ENCODE measurements at places on chromosomes 6 and 20. TPM values are rescaled to one million over a fixed set of nuclear protein-coding genes. Genes with fewer than 3 reads are reported as not detected.

The CYP21A2 gene
- total RNA-seq = 0.23 TPM

The RPN2 gene
- total RNA-seq = 168 TPM

The WFDC2 gene
- not detected for total RNA-seq

The HCRTR2 gene
- total RNA-seq = not detected

The L3MBTL3 gene
- 16.9 TPM for total RNA-seq

- no peak for DNase-seq
- H3K4me1 ChIP-seq = peaks cover 7% of the 10 kb centered on the region
- no peak overlapping the region for H3K4me3 ChIP-seq
- no peaks in the 10 kb centered on the region for H3K27me3 ChIP-seq
- peaks cover 32% of the 10 kb centered on the region for H3K36me3 ChIP-seq
- no peak overlapping the region for H3K27ac ChIP-seq
Measured at GRCh38 chr6:89799756-89800155, 19.8 kb downstream of the MDN1 start.

GRCh38 chr6:148200781-148201180 is 141.9 kb upstream of the SASH1 start:
- peaks cover 14% of the 10 kb centered on the region for H3K4me1 ChIP-seq
- DNase-seq = no peak
- peaks cover 5% of the 10 kb centered on the region for H3K36me3 ChIP-seq
- peaks cover 85% of the 10 kb centered on the region for H3K27me3 ChIP-seq

DNA sequence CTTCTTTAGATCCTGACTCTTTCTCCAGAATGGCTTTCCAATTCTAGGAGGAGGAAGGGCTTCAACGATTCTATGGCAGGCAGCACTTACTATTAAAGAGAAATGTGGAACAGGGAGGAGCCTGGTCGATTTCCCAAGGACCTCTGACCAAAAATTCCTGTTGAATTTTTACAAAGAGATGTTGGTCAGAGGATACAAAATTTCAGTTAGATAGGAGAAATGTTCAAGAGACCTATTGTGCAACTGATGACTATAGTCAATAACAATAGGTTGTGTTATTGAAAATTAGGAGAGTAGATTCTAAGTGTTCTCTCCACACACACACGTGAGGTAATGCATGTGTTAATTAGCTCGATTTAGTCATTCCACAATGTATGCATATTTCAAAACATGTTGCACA is 130.1 kb upstream of the TNFAIP3 start:
- peaks cover 2% of the 10 kb centered on the region for H3K27me3 ChIP-seq
- H3K36me3 ChIP-seq = no peaks in the 10 kb centered on the region
- H3K4me1 ChIP-seq = peaks cover 18% of the 10 kb centered on the region
- no peak overlapping the region for H3K4me3 ChIP-seq
- H3K27ac ChIP-seq = no peak overlapping the region

GRCh38 chr6:111441678-111442243 is 41.3 kb downstream of the REV3L start:
- no peak for DNase-seq
- no peaks in the 10 kb centered on the region for H3K27me3 ChIP-seq
- H3K4me3 ChIP-seq = no peak overlapping the region
- H3K27ac ChIP-seq = no peak overlapping the region

GRCh38 chr6:64680446-64680845 is 1026.6 kb downstream of the EYS start:
- no peak overlapping the region for H3K4me3 ChIP-seq
- no peaks in the 10 kb centered on the region for H3K27me3 ChIP-seq
- no peaks in the 10 kb centered on the region for H3K4me1 ChIP-seq
- no peaks in the 10 kb centered on the region for H3K36me3 ChIP-seq
- H3K27ac ChIP-seq = no peak overlapping the region

DNA sequence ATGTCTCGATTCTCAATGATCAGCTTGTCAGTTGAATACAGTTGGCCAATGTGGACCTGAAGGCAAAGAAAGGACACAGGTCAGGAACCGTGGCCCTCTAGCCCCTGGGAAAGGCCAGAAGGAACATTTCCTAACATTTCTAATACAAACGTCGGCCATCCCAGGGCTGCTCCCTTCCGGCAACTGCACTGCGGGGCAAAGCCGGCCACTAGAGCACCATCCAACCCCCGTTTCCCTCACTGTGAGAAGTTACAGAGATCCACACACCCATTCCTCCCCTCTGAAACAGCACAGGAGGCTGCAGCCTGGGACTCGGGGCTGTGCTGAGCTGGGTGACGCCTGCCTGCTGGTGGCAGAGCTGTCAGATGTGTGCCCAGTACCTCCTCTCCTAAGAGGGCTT is 24.3 kb downstream of the PPP1R3G start:
- H3K36me3 ChIP-seq = no peaks in the 10 kb centered on the region
- no peaks in the 10 kb centered on the region for H3K27me3 ChIP-seq
- H3K4me1 ChIP-seq = no peaks in the 10 kb centered on the region
- no peak for DNase-seq

- no peak overlapping the region for H3K27ac ChIP-seq
- no peaks in the 10 kb centered on the region for H3K36me3 ChIP-seq
- H3K4me1 ChIP-seq = peaks cover 1% of the 10 kb centered on the region
Measured at GRCh38 chr6:15950962-15951569, 177.8 kb upstream of the MYLIP start.

DNA sequence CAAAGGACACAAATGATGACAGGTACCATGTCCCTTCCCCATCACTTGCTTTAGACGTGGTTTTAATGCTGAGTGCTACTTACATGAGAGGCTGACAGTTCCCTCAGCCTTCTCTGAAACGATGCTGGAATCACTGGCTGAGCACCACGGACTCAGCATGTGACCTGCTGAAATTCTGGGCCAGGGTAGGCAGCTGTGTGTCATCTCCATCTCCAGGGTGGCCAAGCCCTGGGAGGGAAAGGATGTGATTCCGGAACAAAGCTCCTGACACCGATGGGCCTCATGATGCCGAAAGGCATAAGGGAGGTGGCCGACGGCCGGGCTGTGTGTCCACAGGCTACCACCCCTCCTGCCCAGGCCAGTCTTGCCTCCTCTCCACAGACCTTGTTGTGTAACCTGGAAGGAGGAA is 184.3 kb upstream of the CST7 start:
- peaks cover 11% of the 10 kb centered on the region for H3K27me3 ChIP-seq
- H3K36me3 ChIP-seq = no peaks in the 10 kb centered on the region
- H3K4me3 ChIP-seq = no peak overlapping the region
- no peaks in the 10 kb centered on the region for H3K4me1 ChIP-seq
- no peak overlapping the region for H3K27ac ChIP-seq

DNA sequence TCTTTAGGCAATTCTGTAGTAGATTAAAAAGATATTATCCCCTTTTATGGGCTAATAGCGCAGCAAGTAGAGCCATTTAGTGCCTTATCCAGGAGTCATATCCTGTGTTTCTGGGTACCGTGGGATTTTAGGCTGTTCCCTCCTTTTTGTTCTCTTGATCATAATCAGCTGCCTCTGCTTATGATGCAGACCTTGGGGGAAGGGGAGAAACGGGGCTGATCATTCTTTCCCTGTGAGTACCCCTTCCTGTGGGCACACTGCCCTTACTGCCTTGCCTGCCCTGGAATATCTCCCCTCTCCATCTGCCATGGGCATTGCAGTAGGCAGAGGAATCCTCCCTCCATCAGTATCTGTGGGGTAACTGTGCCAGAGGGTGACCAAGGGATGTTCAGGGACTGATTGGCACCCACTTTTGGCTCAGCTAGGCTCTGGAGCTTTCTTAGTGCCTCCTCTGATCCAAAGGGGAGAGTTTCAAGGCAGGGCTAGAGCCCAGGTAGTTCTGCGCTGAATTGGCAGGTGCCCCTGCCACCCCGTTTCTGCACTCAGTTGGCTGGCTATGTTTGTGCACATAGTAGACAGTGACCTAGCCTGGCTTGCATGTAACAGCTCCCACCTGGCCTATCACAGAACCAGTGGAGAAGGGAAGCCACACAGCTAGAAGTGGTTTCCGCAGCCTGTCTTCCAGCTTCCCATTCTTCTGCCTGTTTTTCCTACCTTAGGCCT is 103.3 kb downstream of the FIG4 start:
- no peaks in the 10 kb centered on the region for H3K36me3 ChIP-seq
- H3K4me3 ChIP-seq = no peak overlapping the region
- H3K27ac ChIP-seq = peak overlapping the region; percentile 58
- H3K27me3 ChIP-seq = no peaks in the 10 kb centered on the region

DNA sequence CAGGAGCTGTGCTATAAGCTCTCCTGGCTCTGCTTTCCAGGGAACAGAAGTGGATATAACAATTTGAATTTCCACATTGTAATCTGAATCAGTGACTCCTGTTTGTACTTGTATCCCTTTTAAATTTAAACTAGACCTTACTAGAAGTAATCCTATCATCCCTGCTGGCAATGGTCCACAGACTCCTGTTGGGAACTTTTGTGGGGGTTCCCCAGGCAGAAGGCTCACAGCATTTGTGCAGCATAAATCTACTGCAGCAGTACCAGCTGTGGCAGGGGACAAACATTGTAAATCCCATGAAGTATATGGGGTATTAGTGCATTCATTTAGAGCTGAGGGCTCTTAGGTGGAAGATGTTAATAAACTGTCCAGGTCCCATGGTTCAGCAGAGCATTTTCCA is 12.0 kb upstream of the PDCD2 start:
- no peak for DNase-seq
- H3K4me3 ChIP-seq = no peak overlapping the region
- H3K4me1 ChIP-seq = no peaks in the 10 kb centered on the region
- no peak overlapping the region for H3K27ac ChIP-seq
- H3K36me3 ChIP-seq = no peaks in the 10 kb centered on the region

- peaks cover 3% of the 10 kb centered on the region for H3K36me3 ChIP-seq
- DNase-seq = no peak
- H3K4me1 ChIP-seq = peaks cover 59% of the 10 kb centered on the region
- H3K27ac ChIP-seq = no peak overlapping the region
Measured at GRCh38 chr6:14718861-14719260, 527.0 kb upstream of the JARID2 start.

- DNase-seq = peak; percentile 65
Measured at GRCh38 chr6:36130667-36131510, 576 bp downstream of the MAPK13 start.

GRCh38 chr6:17700421-17701416 is 6.0 kb downstream of the NUP153 start:
- H3K4me1 ChIP-seq = peaks cover 42% of the 10 kb centered on the region
- H3K36me3 ChIP-seq = peaks cover 29% of the 10 kb centered on the region
- no peaks in the 10 kb centered on the region for H3K27me3 ChIP-seq

DNA sequence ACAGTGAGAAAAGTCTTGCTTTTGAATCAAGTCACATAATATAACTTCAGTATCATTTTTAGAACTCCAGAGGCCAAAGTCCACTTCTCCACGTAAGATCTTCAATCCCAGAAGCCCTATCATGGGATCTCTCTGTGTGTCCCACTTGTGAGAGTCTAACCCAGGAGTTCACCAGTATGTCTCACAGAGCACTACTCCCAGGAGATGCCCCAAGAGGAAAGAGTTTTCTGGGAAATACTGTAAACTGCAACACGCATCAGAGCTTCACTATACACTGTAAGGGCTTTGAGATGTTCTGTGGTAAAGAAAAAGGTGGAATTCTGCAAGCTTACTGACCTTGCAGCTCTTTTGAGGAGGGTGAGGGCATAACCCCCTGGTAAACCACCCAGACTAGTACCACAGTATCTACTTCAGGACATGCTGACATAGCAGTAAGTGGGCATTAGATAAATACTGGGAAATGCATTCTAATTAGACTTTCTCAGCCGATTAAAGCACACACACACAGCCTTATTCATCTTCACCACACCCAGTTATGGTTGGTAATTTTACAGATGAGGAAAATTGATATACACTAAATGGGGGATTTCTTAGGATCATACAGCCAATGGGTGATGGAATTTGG is 12.3 kb downstream of the DCBLD1 start:
- H3K4me3 ChIP-seq = no peak overlapping the region
- H3K27ac ChIP-seq = no peak overlapping the region
- no peaks in the 10 kb centered on the region for H3K27me3 ChIP-seq
- H3K36me3 ChIP-seq = no peaks in the 10 kb centered on the region
- no peak for DNase-seq

GRCh38 chr20:25318471-25319240 is 70.8 kb downstream of the PYGB start:
- H3K27me3 ChIP-seq = no peaks in the 10 kb centered on the region
- no peak for DNase-seq
- peaks cover 9% of the 10 kb centered on the region for H3K36me3 ChIP-seq
- peaks cover 22% of the 10 kb centered on the region for H3K4me1 ChIP-seq
- H3K27ac ChIP-seq = no peak overlapping the region
- H3K4me3 ChIP-seq = no peak overlapping the region
